Endodermal cell (in vitro differentiated cells): ENCODE measurements at places on chromosomes 12 and 14.

DNA sequence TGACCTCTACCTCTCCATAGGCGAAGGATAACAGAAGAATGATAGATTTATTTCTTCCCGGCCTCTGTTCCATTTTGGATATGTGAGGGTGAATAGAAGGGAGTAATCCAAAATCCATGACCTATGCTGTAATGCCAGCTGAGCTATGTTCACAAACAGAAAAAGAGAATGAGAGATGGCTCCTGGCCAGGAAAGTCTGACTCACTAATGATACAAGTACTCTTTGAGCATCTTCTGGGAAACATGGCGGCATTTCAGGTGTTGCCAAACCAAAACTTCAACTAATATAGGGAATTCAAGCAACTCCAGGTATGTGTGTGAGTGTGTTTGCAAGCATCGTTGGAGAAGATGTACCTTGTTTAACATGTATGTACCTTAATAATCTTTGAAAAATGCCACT is 55.1 kb downstream of the MED13L start:
- no peak for DNase-seq

DNA sequence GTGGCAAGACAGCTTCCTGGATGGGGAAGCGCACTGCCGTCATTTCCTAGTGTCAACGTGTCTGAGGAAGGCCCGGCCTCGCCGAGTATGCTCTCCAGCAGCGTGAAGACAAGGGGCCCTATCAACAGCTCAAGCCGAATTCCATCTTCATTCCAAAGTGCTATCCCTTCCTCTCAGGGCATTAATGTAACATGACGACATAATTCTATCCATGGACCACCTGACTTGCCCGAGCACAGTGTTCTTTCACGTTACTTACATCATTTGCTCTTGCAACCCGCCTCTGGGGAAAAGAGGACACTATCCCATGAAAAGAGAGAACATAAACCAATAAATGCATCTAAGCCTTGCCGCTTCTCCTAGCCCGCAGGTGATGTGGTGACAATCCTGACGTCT is 22.9 kb downstream of the CCDC92 start:
- no peak for DNase-seq

GRCh38 chr14:78992867-78993266 is 822.7 kb downstream of the NRXN3 start:
- no peak for DNase-seq

- DNase-seq, result peak; percentile 58
Measured at GRCh38 chr12:62581288-62582064, 114.8 kb downstream of the MON2 start.

DNA sequence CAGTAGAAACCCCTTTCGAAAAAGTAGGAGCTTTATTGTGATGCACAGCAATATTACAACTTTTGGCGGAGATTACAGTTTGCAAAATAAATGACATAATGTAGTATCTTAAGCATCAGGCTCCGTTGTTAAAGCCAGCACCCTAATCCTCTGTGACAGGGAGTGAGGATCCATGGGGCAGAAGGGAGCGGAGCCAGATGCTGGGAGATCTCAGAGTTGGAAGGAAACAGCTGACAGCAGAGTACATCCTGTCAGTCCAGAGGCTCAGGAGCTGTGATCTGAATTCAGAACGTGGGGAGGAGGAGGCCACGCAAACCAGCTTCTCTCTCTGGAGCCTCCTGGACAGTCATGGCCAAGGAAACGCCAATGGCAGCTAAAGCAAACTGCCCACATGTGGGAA is 55.7 kb downstream of the TMTC1 start:
- no peak for DNase-seq

DNA sequence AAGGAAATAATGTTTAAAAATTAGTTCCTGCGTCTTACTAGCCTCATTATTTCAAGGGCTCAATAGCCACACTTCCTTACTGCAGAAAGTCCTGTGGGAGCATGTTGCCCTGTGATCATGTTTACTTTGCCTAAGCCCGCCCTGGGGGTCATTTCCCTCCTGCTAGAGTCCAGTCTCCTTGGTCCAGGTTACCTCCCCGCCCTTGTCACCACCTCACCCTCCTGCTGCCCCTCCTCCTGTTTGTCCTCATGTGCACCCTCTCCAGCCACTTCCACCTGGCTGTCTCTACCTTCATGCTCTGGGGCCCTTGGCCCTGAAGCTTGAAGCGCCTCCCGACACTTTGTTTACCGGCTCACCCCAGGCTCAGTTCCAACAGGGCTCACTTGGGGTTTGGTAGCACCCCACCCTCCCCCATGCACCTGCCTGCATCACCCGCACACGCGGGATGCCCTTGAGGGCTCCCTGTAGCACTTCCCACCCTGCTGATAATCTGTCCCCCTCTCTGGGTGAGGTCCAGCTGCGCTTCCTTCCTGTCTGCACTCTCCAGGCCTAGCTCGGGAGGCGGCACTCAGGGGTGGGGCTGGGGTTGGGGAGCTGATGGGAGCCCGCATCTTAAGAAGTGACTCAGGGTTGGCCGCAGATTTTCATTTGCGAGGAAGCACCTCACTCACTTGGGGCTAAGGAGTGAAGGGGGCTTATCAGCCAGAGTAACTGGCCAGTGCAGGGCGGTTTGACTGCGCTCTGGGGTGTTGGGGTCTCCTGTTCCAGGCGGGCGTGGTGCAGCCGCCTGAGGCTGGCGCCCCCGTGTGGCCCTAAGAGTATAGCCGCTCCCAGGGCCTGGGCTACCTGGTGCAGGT is 40.1 kb downstream of the SMIM41 start:
- peak; percentile 95 for DNase-seq

DNA sequence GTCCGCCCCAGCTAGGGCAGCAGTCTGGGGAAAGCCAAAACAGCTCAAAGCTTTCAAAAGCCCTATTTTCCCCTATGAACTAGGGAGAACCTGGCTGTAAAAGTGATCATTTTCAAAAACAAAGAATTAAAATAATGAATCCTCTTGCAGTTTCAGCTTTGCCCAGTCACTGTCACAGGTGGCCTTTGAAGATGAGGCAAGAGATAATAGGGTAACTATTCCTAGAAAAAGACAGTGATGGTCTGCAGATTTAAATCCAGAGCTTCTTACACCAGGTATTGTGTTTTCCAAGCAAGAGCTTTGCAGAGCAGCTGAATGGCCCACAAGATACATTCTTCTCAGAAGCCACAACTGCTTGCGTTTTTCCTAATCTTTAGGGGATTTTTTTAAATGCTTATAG is 80.2 kb upstream of the NUDT4 start:
- DNase-seq, result no peak

DNA sequence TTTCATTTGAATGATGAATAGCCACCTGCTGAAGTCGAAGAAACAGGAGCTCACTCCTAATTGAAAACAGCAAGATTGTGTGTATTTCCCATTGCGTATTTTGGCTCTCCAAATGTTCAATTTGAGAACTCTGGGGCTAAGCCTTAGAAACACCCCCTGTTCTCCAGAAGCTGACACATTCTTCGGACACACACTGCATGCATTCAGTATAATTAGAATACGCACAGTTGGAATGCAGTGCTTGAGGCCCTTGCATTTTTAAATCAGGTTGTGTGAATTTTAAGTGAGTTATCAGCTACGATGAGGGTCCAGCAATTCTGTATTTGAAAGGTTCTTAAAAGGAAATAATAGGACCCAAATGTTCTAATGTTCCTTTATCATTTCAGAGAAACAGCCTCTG is 103.8 kb downstream of the PRKD1 start:
- no peak for DNase-seq

DNA sequence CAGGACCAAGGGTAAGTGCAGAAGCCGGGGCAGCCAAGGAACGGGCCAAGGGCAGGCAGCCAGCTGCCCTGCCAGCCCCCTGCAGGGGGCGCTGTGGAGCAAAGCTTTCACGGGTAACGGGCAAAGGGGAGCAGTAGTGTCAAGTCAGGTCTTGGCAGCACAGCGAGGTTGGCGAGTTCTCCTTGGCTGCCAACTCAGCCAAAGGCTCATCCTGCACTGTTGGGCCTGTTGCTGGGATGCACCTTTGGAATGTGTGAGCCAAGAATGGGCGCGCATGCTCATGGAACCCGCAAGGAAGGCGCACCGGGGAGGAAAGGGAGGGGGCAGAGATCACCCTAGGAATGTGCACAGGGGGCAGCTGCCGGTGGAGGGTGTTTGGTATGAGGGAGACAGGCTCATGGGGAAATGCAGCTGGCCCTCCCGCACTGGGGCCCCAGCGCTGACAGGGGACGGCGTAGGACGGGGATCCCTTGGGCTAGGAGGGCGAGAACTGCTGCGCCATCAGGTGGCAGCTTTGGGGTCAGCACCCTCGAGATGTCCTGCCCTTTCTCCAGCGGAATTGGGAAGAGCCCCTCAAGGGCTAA is 138.0 kb downstream of the ASCL4 start:
- DNase-seq, result peak; percentile 98

GRCh38 chr14:104819361-104819781 is 18.5 kb downstream of the ZBTB42 start:
- peak; percentile 44 for DNase-seq

DNA sequence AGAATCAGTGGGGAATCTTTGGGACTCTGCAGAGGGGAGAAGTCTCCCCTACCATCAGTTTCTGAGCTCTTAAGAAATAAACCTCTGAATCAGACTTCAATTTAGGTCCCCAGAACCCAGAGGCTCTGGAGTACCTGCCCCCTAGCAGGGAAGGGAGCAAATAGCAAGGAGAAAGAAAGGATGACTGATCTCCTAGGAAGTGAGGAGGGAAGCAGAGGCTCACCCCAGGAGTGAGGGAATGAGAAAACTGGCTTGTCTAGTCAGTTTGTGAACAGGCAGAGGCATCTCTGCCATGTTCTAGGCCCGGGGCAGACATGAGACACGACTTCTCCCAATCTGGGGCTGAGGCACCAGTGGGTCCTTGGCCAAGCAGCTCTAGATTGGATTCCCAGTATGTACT is 24.3 kb upstream of the SMUG1 start:
- DNase-seq, result peak; percentile 54

GRCh38 chr14:36238666-36239363 is 62.3 kb upstream of the PTCSC3 start:
- no peak for DNase-seq

- peak; percentile 87 for DNase-seq
Measured at GRCh38 chr14:54566410-54567223, at the start of gene SAMD4A. SAMD4A (plus strand) TSS chr14:54567128; CDS start chr14:54567917, 789 bp downstream.

DNA sequence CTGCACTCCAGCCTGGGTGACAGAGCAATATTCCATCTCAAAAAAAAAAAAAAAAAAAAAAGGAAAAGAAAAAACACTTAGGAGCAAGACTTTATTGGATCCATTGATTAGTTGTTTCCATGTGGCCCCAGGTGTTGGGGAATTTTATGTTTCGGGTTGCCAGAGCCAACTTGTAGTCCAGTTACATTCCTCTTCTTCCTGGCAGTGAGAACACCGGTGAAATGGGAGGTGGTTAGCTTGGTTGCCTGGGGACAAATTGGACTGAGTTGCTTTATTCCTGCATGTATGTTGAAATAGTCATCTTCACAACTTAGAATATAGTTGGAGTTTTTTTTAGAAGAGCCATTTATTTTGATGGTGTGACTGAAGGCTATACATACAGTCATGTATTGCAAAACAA is 12.6 kb downstream of the RCOR1 start:
- no peak for DNase-seq
